ENCODE measurements at places on chromosomes 5 and 9.

DNA sequence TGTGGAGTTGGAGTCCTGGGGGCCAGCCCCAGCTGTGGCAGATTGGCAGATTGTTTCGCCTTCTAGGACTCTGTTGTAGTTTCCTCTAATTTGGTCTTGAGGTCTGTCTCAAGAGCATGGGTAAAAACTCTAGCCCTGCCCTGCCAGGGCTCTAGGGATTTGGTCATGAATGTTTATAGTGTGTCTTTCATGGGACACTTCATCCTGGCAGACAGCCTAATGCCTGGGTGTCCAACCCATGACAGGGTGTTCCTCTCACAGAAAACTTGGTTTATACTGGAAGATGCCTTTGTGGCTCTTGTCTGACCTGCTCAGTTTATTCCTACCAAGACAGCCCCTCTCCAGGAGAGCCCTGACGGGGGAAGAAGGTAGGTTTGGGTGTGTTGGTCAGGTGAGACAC, 45.5 kb downstream of the GALNT12 start:
- no peak for DNase-seq

GRCh38 chr9:136526625-136527066, 19.2 kb downstream of the NOTCH1 start:
- no peak for DNase-seq

GRCh38 chr5:107341376-107342084, 329.2 kb downstream of the EFNA5 start:
- no peak for DNase-seq

DNA sequence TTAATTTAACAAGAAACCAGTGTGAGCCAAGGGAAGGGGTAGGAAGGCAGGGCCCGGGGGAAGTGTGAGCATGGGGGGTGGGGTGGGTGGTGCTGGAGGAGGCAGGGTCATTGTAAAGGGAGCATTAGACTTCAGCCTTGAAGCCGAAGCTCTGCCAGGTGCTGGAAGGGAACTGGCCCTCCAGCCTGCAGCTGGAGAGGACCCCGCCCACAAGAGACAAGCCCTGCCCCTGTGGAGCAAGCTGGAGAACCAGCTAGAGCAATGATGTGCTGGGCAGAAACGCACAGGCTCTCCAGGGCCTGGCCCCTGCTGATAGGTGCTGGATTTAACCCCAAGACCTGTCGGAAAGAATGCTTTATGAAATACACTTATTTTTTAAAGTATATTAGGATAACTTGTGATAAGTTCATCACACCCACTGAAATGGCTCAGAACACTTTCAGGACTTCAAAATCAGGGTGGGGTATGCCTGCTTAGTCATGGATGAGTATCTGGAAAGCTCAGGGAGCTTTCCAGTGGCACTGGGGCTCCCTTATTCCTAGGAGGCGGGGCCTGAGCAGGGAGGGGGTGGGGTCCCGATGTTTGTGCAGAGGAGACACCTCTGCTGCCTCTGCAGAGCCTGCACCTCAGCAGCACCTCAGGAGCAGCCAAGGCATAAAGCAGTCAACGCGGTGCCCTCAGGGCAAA, 27.1 kb downstream of the UBE2QL1 start:
- DNase-seq: no peak

DNA sequence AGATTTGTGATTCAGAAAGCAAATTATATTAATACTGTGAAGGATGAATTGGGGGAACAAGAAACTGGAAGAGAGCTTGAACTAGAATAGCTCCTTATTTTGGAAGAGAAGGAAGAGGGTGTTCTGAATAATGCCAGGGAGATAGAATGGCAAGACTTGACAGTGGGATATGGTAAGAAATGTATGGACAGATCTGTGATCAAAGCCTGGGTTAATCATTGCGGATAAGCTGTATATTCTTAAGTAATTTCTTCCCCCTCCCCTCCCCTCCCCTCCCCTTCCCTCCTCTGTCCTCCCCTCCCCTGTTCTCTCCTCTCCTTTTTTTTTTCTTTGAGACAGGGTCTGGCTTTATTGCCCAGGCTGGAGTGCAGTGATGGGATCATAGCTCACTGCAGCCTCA, 10.1 kb upstream of the IL6ST start:
- no peak for DNase-seq

DNA sequence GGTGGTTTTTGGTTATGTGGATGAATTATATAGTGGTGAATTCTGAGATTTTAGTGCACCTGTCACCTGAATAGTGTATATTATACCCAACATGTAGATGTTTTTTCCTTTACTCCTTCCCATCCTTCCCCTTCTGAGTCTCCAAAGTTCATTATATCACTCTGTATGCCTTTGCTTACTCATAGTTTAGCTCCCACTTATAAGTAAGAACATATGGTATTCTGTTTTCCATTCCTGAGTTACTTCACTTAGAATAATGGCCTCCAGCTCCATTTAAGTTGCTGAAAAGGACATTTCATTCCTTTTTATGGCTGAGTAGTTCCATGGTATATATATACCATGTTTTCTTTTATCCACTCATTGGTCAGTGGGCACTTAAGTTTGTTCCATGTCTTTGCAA, 161.6 kb upstream of the CD180 start:
- DNase-seq: no peak
